ENCODE measurements at places on chromosomes 4 and X.

GRCh38 chr4:5066101-5066500, 14.8 kb downstream of the STK32B start:
- DNase-seq = no peak

DNA sequence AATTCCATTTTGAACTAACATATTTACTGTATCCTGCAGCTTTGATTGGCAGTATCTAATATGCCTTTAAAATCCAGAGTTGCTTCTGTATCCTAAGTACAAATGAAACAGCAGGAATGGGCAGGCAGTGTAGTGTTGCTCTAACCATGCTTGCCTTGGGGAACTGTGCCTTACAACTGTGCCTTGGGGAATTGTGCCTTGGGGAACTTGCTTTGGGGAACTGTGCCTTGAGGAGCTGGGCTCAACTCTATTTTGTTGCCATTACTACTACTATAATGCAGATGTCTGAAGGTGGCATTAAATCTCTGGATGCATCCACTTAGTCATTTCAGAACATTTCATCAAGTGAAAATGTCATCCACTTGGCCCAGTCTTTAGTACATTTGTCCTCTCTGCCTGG, 6.9 kb downstream of the CXCL3 start:
- DNase-seq = no peak

DNA sequence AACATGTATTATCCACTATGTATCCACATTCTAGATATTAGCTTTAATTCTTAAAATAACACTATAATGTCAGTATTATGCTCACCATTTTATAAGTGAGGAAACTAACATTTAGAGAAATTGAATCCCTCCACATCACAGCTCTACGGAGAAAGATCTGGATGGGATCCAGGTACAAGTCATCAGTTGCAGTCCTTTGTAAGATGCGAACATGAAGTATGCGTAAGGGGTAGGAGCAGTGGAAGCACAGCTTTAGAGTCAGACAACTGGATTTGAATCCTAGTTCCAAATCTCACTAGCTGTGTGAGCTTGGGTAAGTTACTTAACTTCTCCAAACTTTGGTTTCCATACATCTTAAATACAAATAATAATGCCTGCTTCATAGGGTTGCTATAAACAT, 162.5 kb downstream of the ATP10D start:
- DNase-seq = no peak

DNA sequence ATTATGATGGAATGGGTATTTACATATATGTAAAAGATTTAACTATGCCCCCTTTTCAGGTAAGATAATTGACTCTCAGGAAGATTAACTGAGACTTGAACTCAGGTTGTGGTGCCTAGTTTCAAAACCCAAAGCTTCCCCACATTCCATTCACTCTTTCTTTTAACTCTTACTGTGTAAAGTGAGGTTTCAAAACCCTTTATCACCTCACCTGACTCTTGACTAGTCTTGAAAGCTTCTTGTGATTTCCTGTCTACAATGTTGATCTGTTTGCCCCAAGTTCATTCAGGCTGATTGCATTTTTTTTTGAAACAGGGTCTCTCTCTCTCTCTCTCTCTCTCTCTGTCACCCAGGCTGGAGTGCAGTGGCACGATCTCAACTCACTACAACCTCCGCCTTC, 40.5 kb upstream of the RAPGEF2 start:
- DNase-seq = no peak

GRCh38 chrX:15203694-15204093, 66.2 kb downstream of the ASB9 start:
- no peak for DNase-seq

DNA sequence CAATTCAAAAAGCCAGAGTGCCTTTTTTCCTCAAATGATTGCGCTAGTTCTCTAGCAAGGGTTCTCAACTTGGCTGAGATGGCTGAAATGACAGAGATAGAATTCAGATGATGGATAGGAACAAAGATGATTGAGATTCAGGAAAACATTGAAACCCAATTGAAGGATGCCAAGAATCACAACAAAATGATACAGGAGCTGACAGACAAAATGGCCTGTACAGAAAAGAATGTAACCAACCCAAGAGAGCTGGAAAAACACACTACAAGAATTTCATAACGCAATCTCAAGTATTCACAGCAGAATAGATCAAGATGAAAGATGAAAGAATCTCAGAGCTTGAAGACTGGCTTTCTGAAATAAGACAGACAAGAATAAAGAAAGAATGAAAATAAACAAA, 51.7 kb upstream of the MMAA start:
- no peak for DNase-seq

- no peak for DNase-seq
Measured at GRCh38 chr4:14132301-14132700, 504.8 kb upstream of the BOD1L1 start.

DNA sequence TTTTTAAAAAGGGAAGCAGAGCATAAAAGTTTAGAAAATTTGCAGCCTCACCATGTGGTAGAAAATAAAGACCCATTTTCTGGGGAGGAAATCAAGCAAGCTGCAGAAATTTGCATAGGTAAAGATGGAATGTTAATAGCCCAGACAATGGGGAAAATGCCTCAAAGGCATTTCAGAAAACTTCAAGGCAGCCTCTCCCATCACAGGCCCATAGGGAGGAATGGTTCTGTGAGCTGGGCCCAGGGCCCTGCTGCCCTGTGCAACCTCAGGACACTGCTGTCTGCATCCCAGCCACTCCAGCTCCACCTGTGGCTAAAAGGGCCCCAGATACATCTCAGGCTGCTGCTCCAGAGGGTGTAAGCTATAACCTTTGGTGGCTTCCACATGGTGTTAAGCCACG, 137.9 kb downstream of the INPP4B start:
- no peak for DNase-seq

- no peak for DNase-seq
Measured at GRCh38 chr4:113741956-113742355, 19.6 kb downstream of the CAMK2D start.

GRCh38 chrX:153900831-153901752, 3.4 kb upstream of the AVPR2 start:
- no peak for DNase-seq

DNA sequence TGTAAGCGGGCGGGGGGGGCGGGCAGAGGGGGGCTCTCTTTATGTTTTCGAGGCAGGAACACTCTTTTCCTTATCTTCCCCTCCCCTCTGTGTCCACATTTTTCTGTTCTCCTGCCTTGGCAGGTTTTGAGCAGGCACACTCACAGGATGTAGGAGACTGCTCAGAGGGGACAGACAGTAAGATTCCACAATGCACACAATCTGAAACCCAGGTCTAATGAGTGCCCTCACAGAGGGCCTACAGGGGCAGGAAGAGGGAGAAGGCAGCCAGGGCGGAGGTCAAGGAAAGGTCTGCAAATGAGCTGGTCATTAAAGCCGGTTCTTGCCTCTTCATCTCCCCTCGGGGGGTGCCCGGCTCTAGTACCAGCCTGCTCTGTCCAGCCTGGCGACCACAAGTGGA, 106.1 kb upstream of the ATP6AP2 start:
- no peak for DNase-seq

GRCh38 chr4:11427121-11427996, 1.3 kb downstream of the HS3ST1 start:
- DNase-seq = no peak

DNA sequence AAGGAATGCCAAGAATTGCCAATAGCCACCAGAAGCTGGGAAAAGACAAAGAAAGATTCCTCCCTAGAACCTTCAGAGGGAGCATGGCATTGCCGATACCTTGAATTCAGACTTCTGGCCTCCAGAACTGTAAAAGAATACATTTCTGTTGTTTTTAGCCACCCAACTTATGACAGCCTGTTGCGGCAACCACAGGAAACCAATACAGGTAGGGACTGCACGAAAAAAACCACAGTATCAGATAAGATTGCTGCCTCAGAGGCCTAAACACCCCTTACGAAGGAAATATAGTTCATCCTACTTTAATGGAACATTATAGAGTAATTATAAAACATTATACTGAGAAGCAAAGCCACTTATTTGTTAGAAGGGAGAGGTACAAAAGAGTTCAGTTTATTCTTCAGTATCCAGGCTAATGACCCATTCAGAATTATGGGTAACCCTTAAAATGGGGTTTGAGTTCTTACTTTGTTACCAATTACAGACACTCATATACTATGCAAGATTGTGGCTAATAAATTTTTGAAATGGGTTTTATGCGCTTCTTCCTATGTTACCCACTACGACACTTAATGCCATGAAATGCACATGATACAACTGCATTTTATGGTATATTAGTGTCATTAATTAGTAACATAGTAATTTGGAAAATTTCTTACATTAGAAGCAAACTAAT, 37.4 kb upstream of the SMIM10L2A start:
- DNase-seq = peak; percentile 18
